ENCODE measurements at places on chromosomes 16 and 17.

- DNase-seq = no peak
Observed at GRCh38 chr17:37825851-37826250, 81.0 kb upstream of the HNF1B start.

DNA sequence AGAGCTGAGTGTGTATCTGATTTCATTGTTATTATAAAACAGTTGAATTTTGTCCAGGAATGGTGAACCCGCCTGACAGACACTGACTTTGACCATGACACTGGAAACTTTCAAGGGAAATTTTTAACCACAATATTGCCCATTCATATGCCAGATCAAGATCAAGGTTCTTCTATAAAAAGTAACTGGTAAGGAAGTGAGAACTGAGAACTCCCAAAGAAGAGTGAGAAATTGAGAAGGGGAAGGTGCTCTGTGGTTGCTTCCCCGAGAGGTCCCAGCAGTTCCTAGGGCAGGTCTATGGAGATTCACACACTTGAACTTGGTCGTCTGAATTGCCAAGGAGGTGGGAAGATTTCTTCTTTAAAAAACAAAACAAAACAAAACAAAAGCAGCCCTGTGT, 27.3 kb downstream of the SLC6A4 start:
- no peak for DNase-seq

- no peak for DNase-seq
Observed at GRCh38 chr17:82023447-82024241, 539 bp downstream of the LRRC45 start.

GRCh38 chr17:65918916-65919315, 273.0 kb downstream of the CEP112 start:
- no peak for DNase-seq

GRCh38 chr16:54939510-54940278, 9.0 kb downstream of the IRX5 start:
- DNase-seq = no peak

DNA sequence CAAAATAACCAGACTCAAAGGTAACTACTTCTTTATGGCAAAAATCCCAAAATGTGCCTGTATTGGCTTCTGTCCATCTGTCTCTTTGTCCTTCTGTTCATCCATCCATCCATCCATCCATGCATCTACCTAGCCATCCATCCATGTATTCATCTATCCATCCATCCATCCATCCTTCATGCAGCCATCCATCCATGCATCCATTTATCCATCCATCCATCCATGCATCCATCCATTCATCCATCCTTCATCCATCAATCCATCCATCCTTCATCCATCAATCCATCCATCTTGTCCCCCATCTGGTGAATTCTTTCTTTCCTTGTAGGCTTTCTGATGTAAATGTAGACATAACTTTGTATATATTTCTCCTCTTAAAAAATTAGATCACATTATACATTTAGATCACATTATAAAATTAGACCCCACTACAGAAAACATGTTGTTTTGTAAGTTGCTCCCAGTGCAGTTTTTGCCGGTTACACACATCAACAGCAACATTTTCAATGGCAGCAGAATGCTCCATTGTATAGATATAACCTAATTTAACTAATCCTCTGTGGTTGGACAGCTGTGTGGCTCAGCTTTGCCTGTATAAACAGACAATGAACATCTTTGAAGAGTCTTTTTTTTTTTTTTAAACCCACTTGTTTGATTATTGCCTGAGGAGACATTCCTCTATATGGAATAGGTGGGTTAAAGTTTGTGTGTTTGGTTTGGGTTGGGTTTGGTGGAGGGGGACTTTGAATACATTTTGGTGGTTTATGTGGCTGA, 72.0 kb downstream of the MSI2 start:
- no peak for DNase-seq

- DNase-seq = no peak
Observed at GRCh38 chr17:30271102-30271501, 20.6 kb downstream of the BLMH start.

- no peak for DNase-seq
Observed at GRCh38 chr16:79089735-79090284, 510.7 kb downstream of the MAF start.

DNA sequence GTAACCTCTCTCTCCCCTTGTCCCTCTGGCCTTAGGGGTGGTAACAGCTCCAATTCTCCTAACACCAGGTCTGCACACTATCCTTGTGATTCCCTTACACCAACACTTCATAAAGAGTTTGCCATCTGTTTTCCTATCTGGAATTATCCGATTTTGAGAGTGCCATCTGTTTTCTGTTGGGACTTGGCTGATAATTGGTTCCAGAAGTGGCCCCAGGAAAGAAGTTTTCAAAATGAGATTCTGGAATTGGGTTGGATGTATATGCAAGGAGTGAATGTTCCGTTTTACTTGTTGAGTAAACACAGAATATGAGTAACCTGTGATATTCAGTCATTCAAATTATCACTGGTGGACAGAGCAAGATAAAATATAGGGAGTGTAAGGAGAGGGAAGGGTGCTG, 134.1 kb upstream of the HS3ST3A1 start:
- no peak for DNase-seq

- DNase-seq = no peak
Observed at GRCh38 chr16:29674188-29674587, 4.8 kb upstream of the QPRT start.

DNA sequence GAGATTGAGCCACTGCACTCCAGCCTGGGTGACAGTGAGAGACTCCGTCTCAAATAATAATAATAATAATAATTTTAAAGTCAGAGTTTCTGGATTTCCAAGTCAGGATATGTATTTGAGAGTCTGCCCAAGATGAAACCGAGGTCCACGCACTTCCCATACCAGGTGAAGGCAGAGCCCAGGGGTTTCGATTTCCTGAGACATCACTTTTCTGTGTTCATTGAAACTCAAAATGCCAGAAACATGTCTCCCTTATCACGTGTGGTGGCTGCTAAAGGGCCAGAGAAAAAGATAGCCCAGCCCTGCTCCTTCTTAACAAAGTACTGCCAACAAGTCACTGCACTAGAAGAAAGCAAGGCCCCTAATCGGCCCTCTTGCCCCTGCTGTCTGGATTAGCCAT, 9.8 kb upstream of the RNF157 start:
- no peak for DNase-seq

DNA sequence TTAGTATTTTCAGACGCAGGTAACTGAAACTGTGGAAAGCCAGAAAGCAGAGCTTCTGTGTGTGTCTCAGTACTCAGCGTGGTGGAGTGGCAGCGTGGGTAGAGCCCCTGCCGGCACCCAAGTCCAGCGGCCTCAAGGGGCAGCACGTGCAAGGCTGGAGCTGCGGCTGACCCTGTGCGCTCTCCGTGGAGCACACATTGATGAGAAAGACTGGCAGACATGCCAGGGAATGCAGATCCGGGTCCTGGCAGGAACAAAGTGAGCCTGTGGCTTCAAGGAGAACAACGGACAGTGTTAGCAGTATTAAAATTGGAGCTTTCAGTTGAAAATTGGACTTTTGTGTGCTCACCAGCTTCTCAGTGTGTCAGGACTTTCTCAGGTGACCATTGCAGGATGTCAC, 23.3 kb downstream of the ZC3H18 start:
- DNase-seq = no peak

GRCh38 chr16:50666658-50667496, 14.2 kb downstream of the SNX20 start:
- DNase-seq = peak; percentile 51

- DNase-seq = no peak
Observed at GRCh38 chr17:18990331-18990730, 14.2 kb downstream of the FAM83G start.

DNA sequence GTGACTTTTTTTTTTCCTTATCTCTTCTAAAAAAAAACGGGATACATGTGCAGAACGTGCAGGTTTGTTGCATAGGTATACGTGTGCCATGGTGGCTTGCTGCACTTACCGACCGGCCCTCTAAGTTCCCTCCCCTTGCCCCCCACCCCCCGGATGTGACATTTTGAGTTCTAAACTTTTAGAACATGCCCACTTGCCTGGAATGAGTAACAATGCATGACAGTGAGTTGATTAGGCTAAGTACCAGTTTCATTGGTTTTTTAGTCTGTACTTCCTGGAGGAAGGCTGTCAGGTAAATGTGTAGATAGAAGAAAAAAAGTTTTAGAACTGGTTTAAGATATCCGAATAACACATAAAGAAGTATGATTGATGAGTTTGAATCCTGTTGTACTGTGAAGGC, 4.0 kb downstream of the BPTF start:
- no peak for DNase-seq

DNA sequence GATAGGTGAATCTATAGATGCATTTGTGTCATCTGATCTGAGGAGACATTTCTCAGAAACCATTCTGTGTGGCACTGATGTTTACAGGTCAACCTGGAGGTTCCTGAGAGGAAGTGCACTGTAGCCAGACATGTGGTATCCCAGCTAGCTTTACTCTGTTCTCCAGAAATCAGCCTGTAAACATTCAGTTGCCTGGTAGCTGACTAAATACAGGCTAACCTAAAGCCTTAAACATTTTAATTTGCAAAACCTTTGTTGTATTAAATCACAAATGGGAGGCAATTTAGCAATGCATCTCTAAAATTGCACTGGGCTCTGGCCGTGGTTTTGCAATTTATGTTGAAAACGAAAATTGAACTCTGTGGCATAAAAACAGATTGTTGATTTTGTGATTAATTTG, 207.6 kb downstream of the FTO start:
- no peak for DNase-seq

DNA sequence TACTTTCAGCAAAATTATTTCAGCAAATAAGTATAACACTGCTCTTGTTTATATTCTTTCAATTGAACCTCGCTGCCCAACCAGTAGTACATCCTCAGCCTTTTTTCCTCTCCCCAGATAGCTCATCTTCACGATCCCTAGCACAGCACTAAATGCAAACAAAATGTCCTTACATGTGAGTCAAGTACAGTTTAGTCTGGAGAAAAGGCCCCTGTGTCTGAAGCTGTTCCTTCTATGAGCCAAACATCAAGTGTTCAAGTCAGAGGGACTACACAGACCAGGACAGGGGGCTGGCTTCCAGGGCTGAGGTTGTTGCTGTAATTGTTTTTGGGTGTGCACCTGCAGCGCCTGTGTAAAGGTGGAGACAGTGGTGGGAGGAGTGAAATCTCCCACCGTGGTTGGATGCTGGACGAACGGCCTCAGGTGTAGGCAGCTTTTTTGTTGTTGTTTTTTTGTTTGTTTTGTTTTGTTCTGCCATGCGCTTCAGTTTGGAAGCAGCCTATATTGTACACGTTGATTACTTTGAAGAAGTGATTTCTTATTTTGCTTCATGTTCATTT, 147.1 kb downstream of the PRKCA start:
- no peak for DNase-seq

DNA sequence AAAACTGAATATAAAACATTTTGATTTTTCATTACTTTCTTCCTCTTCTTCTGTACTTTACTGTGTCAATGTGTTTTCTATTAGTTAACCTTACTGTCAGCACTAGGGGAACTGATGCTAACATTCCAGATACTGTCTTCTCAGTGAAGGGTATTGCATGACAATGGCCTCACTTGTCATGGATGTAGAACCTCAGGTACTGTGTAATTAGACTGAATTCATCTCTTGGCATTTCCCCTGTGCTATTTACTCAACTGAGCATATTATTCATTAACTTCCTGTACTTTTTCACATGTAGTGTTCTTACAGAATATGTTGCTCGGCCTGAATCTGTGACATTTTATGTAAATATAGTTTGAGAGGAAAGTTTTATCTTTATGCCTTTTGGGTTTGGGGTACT, 237.0 kb downstream of the CA10 start:
- DNase-seq = no peak

DNA sequence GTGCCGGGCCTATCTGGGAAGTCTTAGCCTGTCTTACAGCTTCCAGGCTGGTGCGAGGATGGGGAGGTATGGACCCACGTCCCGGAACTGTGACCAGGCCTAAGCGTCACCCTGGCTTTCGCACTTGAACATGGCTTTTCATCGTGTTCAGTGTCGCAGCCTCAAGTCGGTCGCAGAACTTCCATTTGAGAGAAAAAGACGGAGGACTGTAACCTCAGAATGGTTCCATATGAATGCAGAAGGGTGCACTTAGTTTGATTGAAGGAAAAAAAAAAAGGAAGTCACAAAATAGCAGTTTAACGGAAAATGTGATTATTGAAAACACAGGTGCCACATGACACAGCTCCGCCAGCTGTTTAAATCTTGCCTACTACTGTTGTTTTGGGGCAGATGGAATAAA, 30.2 kb upstream of the JPT2 start:
- DNase-seq = no peak

- no peak for DNase-seq
Observed at GRCh38 chr17:42672038-42672437, 4.8 kb downstream of the PLEKHH3 start.

DNA sequence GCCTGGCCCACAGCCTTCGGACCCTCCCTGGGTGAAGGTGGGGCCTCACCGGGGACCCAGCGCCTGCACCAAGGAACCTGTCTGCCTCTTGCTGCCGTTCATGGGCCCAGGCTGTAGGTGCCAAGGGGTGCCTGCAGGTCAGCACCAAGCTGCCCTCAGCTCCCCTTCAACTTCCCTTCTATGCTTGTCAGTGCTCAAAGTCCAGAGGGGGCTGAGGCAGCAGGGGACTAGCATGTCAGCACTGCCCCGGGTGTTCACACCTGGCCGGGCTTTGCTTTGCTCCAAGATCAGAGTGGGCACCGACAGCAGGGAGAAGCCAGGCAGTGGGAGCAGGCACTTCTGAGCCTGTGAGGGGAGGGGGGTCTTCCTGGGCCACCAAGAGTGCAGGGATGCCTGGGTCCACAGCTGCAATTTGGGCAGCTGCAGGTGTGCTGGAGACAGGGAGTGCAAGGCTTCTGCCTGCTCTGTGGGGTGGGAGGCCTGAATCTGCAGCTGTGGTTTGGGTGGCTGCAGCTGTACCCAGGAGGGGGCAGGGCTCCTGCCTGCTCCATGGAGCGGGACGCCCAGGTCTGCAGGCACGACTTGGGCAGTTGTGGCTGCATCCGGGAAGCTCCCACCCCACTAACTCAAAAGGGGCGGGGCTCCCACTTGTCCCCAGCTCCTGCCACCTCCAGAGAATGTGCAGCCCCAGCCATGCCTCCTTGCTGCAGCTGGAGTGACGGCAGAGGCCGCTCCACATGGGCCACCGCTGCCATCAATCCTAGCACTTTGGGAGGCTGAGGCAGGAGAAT, 27.6 kb upstream of the PRM1 start:
- no peak for DNase-seq

DNA sequence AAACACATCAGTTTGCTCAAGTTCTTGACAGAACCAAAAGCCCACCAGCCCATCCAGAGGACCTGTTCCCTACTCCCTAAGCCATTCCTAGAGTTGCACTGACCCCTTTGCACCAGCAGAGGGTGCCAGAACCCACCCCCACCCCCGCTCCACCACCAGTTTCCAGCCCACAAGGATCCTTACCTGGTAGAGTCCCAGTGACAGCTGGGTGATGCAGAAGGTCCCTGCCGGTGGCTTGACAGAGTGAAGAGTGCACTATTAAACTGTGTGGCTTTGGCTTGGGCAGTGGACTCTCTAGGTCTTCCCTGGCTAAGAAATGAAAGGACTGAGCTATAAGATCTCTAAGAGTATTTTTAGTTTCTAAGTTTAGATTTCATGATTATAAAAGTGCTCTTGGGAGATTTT, 73.3 kb upstream of the MTMR4 start:
- peak; percentile 68 for DNase-seq
